ENCODE measurements at places on chromosomes 12 and 14.

DNA sequence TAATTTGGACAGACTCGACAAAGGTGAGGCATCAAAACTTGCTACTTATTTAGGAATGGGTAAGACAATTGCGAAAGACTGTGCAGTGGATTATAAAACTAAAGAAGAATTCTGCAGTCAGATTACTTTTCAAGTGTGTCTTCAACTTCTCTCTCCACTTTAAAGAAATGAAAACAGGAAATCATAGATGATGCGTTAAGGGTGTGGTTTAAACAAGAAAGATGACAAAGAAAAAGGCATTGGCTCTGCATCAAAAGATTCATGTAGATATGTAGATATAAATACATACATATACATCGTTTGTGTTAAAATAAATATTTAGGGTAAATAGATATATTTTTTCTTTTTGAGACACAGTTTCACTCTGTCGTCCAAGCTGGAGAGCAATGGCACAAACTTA, 74.6 kb upstream of the PARP11 start:
- no peak for DNase-seq

GRCh38 chr12:110351119-110351518, 52.4 kb downstream of the ANAPC7 start:
- DNase-seq = no peak

- DNase-seq = no peak
These were observed 5.8 kb upstream of the SLC25A47 start for GRCh38 chr14:100317389-100317788.

DNA sequence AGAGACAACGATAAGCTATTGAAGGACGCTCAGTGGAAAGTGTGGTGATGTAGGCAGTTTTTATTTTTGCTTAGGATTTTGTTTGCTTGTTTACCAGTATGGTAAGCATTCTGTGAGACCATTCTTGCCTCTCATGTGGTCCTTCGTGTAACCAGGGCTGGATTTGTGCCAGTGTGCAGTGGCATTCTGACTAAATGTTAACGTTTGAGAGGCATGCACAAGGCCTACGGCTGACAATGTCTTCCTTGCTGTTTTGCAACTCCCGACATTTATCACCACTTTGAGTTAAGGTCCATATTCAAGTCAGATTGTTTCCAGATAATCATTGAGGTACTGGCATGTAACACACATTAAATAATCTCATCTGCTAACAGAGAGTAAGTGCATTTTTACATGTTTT, 102.3 kb upstream of the BCAT1 start:
- DNase-seq = no peak

DNA sequence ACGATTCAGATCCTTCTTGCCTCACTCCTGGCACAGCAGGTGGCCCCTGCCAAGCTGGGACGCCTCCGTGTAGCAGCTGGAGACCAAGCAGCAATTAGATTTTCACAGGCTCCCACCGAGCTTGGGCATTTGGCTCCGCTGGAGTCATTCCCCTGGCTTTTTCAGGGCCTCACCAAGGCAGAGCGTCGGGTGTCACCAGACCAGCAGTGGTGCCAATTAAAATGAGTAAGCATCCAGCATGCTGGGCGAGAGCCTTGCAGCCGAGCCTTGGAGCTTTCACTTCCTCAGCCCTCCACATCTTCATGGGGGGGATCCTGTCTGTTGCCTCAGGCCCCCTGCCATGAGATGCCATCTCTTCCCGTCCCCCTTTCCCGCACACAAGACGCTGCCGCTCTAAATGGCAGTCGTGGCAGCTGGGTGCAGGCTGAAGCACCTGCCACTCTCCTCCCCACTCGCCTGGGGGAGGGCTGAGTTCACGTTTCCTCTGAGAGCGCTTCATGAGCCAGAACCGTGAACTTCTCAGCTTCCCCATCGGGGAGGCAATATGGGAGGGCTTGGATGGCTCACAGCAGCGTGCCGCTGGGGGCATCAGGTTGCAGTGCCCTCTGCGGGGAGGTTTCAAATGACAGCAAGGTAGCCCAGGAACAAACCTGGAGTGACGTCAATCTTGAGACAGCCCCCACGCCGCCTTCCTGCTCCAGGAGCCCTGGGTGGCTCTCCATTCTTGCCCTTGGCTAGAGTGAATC, 11.7 kb downstream of the TPCN1 start:
- no peak for DNase-seq

GRCh38 chr14:95260537-95261361, 59.0 kb downstream of the CLMN start:
- no peak for DNase-seq

GRCh38 chr12:3313675-3314663, 177.0 kb upstream of the PRMT8 start:
- DNase-seq = peak; percentile 48

DNA sequence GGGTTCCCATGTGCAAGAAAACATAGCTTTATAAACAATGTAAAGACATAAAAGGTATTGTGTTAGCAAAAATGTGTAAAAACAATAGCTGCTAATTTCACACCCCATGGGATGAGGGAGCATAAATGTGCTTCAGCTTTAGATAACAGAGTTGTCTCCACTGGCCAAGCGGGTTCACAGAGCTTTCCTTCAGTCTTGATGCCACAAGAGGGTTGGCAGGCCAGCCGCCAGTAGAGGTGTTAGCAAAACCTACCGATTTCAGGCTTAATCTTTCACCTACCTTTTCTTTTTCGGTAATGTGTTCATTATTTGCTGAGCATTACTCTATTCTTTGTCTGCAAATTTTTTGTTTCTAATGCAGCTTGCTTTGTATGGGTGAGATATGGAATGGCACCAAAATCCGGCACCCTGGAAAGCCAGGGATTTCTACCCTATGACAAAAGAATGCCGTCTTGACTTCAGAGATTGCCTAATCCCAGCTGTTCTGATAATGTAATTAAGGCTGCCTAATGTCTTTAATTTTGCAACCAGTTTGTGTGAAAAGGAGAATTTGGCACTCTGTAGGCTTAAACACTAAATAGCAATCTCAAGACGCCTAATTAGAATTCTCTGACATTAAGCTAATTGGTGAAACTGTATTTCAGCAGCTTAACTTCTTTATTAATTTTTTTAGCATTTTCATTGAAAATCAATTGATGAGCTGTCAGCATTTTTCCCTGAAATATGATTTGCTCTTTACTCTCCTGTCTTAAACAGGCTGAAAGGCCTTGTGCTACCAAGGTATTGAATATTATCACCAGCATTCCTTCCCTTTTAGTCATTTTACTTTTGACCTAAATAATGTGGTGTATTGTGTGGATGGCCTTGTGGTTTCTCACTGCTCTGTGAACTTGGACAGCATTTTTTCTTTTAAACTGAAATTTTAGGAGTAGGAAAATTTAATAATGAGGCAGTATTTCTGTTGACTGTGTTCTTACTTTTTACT, 60.7 kb downstream of the POLR3B start:
- peak; percentile 16 for DNase-seq

- no peak for DNase-seq
These were observed 20.2 kb downstream of the CD163 start for GRCh38 chr12:7483343-7483742.

GRCh38 chr12:101527682-101528081, 52.5 kb downstream of the SPIC start:
- DNase-seq = no peak

DNA sequence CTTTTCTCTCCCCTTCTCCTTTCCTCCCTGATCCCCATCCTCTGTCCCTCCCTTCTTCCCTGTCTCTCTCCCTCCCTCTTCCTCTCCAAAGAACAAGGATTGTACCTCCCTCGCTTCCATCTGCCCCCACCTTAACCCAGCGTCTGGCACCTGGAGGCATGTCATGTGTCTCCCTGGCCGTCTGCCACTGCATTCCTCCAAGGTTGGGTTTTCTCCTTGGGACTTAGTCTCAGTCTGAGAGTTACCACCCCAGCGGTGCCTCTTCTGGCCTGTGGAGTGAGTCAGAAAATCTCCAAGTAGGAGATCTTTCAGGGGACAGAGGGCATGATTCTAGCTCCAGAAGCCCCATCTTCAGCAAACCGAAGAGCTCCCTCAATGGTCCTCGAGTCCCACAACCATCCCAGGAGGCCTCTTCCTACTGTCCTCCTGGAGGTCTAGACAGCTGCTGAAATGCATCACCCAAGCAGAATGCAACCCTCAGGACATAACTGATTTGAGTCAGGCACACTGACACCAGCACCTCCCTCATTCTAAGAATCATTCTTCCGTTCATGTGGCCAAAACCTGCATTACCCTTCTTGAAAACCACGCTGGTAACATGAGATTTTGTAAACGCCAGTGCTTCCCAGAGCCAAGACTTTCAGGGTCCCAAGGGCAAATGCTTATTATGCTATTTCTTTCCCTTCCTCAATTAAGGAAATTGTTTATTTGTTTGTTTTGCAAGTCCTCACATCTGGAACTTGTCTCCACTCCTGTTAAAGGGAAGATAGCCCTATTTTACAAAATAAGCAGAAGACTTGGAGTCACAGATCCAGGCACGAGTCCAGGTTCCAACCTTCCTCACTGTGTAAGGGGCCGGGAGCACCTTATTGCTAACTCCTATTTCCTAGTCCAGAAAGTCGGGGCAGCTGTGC, 463.2 kb downstream of the BCL11B start:
- no peak for DNase-seq

DNA sequence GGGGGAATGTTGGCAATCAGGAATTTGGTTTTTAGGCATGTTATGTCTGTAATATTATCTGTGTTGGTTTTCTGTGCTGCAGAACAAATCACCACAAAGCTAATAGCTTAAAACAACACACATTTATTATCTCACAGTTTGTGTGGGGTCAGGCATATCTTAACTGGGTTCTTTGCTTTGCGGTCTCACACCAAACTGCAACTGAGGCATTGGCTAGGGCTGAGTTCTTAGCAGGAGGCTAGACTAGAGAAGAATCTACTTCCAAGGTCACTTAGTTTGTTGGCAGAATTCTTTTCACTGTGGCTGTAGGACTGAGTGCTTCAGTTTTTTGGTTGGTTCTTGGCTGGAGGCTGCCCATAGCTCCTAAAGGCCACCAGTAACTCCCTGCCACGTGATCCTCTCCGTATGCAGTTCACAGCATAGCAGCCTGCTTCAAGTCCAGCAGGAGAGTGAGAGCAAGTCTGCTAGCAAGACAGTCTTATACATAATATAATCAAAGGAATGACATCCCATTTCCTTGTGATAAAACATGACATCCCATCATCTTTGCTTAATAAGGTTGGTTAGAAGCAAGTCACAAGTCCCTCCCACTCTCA, 21.6 kb downstream of the ATF1 start:
- DNase-seq = no peak

All from hepatic stellate cell (primary cell).